ENCODE measurements at places on chromosomes 4 and X.

- DNase-seq = no peak
Measured at GRCh38 chr4:113701169-113701568, 60.4 kb downstream of the CAMK2D start.

DNA sequence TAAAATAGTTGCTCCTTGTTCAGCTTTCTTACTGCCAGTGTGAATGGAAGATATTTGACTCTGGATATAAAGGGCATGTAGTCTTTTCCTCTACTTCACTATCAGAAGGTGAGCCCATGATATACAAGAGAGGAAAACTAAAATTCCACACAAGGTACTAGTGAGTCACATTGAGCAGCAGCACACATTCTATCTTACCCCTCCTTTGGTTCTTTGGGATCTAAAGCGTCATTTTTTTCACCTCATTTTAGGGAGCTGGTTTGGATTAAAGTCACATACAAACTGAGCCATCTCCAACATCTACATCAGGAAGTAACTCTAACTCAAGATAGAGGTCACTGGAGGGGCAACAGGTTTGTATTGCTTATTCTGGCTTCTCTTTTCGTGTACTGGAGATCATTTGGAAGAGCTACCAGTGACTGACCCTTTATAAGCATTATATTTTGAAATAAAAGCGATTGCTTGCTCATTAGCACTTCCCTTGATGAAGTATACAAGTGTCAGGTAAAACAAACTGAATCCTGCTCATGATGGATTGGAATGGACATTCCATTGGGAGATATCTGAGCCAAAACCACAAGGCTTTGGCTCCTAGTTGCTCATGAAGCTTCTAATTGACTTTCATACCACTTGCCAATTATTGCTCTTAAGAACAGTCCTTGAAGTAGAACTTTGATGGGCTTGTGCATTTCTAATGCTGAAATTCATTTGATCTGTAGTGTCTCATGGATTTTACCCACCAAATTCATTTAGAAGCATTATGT, 124.1 kb downstream of the SPCS3 start:
- no peak for DNase-seq

DNA sequence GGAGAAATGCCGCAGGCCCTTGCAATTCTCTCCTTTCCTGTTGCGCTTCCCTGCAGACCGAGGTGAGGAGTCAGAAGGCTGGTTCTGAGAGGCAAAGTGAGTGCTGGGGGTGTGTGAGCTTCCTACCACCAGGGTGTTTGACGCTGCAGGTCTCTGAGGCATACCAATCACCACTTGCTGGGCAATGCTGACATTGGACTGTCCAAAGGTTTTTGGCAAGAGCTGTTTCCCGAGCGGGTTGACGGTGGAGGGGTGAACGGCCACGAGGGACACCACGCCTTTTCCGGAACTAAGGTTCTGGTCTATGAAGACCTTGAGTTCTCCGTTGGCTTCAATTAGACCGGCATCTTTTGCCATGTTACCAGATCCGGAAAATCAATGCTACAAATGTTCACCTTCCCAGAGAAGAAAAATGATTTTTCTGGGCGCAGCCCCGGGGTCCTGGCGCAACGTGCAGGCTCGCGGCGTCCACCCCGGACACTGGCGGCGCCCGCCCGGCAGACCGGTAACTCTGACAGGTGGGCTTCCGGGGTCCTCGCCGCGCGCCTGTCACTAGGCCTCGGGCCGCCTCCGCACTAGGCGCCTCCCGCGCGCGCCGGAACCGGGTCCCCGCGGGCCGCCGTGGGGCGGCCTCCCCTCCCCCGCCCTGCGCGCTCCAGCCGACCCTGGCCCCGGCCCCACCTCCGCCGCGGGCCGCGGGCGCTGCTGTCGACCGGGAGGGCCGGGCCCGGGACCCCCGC, 44.9 kb upstream of the FAM47C start:
- DNase-seq = peak; percentile 9

DNA sequence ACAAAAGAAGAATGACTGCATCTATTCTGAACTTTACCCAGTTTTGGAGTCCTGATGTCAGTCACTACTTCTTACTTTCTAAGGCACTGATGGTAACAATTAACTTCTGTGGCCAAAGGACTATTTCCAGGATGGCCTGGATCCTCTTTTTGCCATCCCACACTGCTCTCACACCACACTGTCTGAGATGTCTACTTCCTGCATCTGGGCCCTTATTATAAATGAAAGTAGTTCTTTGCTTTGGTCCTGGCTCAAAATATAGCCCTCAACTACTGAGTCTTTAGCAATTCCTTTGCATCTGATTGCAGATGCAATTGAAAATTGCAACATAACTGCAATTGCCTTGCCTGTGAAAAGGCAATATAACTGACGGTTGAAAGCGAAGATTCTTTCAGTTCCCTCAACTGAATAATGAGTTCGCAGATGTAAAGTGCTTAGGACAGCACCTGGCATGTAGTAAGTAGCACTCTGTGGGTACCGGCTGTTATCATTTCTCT, 44.2 kb downstream of the COQ2 start:
- DNase-seq = no peak

GRCh38 chr4:26748811-26749210, 111.8 kb upstream of the STIM2 start:
- no peak for DNase-seq

- DNase-seq = no peak
Measured at GRCh38 chr4:75745161-75745560, 20.8 kb downstream of the USO1 start.

GRCh38 chr4:101037249-101037648, 310.1 kb downstream of the PPP3CA start:
- no peak for DNase-seq

DNA sequence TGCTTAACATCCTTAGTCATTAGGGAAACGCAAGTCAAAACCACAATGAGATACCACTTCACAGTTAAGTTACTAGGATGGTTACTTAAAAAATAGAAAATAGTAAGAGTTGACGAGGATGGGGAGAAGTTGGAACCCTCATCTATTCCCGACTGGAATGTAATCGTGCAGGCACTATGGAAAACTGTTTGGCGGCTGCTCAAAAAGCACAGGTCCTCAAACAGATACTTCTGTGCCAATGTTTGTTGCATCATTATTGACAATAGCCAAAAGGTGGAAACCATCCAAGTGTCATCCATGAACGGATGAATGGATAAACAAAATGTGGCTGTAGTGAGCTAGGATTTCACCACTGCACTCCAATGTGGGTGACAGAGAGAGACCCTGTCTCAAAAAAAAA, 11.7 kb downstream of the CTAG1B start:
- no peak for DNase-seq

GRCh38 chr4:167282171-167282864, 48.0 kb upstream of the SPOCK3 start:
- no peak for DNase-seq

DNA sequence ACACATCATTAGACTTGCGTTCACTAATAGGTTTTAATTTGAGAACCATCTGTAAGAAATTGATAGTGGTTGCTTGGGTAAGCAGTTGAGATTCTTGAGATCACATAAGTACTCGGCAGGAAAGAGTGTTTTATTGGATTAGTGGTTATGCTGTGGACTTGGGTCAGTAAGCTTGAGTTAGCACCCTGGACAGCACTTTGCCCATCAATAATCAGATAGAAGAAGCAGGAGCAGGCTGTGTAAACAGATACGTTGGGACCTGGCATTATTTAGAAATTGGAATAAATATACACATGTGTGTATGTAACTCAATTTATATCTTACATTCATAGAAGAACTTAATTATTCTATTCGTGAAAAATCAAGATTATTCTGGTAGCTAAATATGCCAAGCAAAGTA, 357.5 kb upstream of the SMIM31 start:
- DNase-seq = no peak

DNA sequence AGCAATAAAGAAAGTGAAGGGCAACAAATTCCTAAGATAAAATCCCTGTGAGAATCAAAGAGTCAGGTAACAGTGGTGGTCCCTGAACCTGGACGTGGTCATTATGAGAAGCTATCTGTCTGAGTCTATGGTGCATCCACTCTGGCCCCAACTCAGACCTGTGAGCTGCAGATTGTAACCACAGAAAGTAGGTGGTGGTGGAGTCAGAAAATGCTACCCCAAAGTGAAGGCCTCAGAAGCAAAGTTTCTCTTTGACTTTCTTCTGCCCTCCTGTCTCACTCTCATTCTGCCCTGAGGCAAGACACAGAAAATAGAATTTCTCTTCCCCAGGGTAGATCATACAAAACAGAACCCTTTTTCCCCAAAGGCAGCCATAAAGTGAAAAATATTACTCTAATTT, 84.1 kb upstream of the NEIL3 start:
- no peak for DNase-seq

GRCh38 chr4:61335241-61335763, 135.2 kb downstream of the ADGRL3 start:
- no peak for DNase-seq

GRCh38 chrX:13153796-13154195, 109.4 kb upstream of the FAM9C start:
- no peak for DNase-seq

DNA sequence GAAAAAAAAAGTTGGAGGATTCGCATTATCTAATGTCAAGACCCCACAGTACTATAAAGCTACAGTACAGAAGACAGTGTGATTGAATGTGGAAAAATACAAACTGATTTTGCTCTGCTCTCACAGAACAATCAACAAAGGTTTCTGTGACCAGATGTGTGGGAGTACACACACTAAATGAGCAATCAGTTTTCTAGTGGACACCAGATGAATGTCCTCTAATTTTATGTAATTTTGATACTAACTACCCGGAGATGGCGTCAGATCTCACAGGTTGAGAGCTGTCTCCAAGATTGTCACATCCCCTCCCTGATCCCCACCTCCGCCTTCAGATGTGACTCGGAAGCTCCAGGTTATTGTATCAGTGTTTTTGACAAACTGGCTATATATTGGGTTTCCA, 81.9 kb upstream of the HUWE1 start:
- no peak for DNase-seq

GRCh38 chrX:54357414-54358377, at the start of gene WNK3:
Gene WNK3 (minus strand): TSS chrX:54358046.
- DNase-seq = no peak

GRCh38 chr4:113248320-113248719, 198.9 kb downstream of the ANK2 start:
- no peak for DNase-seq

DNA sequence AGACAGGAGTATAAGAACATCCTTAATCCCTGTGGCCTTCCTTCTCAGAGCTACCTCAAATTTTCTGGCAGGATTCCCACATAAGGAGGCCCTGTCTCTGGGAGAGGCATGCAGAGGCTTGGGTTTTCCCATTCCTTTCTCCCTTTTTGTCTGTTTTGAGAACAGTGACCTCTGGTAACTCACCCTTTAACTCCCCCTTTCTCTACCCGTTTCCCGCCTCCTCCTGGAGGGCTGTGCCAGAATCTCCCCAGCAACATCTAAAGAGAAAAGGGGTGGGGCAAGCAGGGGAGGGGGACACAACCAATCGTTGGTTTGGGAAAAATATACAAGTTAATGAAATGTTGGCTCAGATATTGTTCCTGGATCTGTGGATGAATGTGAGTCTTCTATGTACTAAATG, 303.7 kb upstream of the IRS4 start:
- no peak for DNase-seq

DNA sequence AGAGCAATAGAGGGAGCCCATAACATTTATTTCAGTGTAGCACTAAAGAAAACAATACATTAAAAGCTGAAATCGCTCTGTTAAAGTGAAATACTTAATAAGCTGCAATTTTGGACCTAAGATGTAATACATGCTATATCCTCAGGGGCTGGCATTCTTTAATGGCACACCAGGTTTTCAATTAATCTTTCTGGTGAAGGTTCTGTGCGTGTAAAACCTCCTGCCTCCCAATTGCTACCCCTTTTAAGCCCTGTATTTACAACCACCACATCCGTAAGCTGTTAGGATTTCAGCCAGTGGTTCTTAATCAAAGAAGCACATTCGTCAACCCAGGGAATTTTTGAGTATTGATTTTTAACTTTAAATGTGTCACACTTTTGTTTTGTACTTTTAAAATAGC, 7.6 kb upstream of the COMMD8 start:
- DNase-seq = no peak

DNA sequence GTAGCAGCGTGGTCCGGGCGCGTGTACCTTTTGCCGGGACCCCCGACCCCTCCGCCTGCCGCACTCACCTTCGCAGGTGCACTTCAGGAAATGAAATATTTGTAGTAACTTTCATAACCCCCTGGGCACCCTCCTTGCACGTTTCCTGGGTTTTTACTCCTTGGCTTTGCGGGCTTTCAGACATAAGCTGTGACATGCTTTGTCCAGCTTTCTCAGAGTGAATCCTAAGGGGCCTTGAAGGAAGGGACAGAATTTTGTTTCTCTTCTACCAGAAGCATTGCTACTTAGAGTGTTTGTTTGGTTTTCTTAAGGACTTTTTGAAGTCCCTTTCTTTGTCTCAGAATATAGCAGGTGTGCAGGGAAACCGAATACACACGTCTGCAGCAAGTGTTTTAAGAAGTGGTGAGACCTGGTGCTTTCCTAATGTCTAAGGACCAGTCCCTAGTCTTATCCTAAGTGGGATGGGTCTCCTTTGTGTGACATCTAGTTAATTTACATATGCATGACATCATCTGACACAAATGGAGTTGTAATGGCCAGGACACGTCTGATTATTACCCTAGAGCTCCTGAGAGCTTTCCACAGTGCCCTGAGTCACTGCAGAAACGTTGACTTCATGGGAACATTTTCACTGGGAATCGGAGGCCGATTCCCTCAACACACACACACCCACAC, 1.3 kb downstream of the FAM149A start:
- no peak for DNase-seq

DNA sequence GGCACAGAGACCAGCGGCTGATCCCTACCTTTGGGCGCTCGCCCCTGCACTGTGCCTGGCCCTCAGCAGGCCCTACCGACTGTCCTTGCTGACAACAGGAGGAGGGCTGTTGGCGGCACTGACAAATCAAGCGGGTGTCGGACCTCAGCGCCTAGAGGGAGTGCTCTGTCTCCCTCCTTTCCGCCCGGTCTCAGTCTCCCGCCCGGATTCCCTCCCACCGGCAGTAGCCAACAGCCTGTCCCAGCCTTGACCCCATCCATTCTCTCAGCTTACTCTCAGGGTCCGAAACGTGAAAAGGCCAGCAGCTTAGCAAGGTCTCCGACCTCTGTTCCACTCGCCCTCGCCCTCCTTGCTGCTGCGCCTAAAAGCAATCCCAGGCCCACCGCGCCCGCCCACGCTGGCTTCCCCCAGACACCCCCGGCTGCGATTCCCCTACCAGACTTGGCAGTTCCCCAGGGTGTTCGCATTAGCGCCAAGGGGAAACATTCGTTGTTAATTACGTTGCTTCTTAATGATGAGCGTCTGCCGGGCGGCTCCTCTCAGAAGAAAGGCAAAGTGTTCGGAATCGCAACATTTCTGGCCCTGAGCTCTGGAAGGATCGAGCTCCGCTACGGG, 96.2 kb downstream of the SOWAHB start:
- DNase-seq = peak; percentile 4

DNA sequence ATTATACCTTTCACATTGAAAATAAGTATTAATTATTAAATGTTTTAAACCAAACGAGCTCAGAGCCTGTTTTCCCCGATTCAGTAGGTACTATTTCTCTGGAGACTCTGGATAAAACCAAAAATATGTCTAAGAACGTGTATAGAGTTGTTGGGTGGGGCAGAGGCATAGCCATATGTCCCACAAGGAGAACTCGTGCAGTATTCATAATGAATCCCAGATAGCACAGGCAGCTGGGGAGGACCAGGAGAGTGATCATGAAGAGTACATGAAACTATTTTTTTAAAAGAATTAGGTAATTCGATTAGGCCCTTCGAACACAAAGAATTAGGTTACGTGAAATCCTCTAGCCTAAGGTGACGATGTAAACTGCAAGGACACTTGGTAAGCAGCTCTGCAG, 76.1 kb downstream of the CLDN22 start:
- no peak for DNase-seq

GRCh38 chr4:83067058-83067639, 32.2 kb downstream of the COPS4 start:
- DNase-seq = no peak
